ENCODE measurements at places on chromosomes 1 and 21.
A peak's percentile ranks its signal among the peaks of the same experiment; 100 is the strongest.

DNA sequence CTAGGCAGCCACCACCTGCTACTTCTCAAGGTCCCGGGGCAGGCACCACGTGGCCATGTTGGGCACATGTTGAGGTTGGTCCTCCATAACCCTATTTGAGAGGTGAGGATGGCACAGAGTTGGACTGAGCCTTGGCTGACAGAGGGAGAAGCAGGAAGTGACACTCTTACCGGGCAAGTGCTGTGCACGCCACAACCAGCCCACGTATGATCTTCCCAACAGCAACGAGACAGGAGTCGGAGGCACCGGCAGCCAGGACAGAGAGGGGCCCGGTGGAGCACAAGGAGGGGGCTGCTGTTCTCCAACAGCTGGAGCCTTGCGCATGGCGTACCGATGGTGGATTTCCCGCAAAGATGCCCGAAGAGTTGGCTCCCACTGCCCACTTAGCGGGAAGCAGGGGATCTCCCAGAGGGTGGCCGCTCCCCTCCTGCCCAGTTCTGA, 3.4 kb downstream of the CLEC20A start:
- DNase-seq = no peak

GRCh38 chr21:17979763-17980162, 160.6 kb upstream of the C21orf91 start:
- no peak for DNase-seq

DNA sequence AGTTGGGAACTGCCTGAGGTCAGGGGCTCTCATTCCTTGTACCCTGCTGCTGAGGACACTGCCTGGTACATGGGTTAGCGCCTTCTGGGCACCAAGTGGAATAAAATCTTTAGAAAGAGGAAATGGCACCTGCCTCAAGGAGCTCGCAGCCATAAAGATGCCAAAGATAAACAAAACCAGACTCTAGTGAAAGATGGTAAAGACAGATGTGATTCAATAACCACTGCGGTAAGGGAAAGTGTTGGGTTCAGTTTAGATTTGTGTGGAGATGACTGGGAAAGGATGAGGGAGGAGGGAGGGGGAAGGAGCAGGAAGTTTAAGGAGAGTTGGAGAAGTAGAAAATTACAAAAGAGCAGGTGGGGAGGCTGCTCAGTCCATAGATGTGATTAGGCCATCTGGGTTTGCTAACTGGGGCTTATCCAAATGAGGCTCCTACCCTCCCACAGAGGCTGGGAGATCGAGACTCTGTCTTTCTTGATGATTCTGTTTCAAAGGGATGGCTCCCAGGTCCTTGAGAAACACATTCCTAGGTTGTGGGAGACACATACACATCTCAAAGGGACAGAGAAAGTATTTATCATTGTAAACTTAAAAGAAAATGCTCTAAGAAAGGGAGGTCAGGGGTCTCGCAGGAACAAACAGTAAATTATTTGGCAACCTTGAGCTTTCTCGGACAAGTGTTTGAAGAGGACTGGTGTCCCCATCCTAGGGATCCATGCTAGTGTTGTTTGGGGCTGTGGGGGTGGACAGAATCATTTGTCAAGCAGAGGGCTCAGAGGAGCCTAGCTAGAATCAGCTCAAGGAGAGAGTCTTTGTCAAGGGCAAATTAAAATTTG, 65.7 kb upstream of the MORC3 start:
- no peak for DNase-seq

DNA sequence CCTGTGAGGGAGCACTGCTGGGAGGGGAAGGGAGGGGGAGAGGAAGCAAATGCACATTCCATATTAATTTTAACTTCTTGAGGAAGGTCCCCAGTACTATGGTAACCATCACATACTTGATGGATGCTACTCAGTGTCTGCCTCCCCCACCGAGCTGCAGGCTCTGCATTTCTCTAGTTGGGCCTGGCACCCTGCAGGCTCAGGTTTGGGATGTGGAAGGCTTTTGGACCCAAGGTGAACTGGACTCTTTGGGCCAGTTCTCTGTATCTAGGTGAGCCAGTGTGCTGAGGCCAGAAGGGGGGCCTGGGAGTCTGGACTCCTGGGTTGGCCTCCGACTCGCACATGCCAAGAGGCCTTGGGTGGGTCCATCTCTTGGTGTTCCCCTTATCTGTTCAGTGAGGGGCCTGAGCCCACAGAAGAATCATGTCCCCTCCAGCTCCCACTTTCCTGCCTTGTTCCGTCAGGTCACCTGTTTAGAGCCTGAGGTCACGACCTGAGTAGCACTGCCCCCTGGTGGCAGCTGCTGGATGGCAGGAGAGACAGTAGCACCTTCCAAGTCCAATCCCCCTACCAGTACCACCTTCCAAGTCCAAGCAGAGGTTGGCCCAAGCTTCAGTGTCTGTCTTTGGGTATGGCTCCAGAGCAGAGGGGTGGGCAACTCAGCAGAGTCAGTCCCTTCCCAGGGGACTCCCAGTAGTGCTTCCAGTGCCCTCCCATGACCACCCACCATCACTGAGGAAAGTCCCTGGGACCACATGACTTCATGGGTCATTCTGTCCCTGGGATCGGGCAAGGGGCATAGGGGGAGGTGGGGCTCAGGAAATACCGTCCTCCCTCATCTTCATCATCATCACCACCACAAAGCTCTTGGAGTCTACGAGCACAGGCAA, 241.8 kb downstream of the TRABD2B start:
- DNase-seq = peak; percentile 66

DNA sequence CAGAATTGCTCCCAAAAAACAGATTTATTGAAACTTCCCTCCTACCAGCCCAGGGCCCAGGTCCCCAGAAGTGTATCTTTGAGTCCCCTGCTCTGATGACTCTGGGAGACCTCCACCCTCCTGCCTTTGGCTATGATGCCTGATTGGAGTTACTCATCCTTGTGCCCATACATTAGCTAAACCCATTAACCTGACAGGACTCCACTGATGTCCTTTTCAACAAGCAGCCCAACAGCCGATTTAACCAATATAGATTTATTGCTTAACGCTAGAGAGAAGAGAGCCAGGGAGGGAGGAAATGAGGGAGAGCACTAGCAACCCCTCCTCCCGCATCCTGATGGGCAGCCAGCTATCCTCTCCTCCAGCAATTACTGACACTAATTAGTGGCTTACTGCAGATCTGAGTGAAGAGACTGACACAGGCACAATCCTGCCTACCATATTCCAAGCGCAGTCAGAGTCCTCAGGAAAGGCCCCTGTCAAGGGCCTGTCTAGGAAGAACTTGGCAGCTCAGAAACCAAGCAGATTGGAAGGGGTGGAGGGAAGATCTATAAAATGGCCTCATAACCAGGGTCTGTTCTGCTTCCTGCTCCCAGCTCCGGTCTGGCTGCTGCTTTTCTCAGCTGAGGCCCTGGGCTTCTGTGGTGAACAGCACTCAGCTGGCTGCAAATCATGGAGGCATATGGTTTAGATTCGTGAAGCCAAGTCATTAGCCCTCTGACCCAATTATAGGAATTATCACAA, 484.5 kb upstream of the DAB1 start:
- no peak for DNase-seq

DNA sequence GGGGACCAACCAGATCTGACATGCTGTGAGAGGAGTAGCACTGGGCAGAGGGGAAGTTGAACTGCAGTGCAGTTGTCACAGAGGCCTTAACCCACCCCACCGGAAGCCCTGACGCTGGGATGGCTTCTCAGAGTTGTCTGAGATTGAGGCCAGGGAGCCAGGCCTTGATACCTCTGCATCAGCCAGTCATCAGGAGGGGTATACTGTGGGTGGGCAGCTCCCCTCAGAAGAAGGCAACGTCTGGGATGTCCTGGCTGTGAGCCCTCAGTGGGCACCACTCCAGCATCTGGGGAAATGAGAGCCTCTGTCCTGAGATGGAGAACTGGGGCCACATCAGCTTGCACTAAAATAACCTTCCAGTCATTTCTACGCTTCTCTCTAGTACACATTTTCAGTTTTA, 47.9 kb upstream of the BCAR3 start:
- DNase-seq = no peak

DNA sequence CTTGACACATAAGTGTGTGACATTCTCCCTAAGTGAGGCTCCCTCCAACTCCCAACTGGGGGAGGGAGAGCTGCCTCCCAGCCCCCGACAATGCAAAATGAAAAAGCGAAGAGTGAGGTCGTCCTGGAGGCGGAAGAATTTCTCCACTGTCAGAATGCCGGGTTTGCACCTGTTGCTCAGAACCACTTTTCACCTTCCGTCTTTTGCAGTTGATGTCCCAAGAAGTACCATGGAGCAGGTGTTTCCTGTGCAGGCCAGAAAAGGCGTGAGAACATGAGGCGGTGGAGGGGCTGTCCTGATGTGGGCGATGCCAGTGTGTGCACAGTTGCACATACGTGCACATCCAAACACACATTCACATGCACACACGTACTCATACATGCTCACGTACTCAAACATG, 158.6 kb upstream of the AJAP1 start:
- no peak for DNase-seq

GRCh38 chr1:21539933-21540332, 30.7 kb downstream of the ALPL start:
- no peak for DNase-seq

- no peak for DNase-seq
Observed at GRCh38 chr1:168617974-168618750, 41.8 kb downstream of the XCL1 start.

GRCh38 chr1:238088560-238089290, 198.0 kb upstream of the ZP4 start:
- DNase-seq = no peak

DNA sequence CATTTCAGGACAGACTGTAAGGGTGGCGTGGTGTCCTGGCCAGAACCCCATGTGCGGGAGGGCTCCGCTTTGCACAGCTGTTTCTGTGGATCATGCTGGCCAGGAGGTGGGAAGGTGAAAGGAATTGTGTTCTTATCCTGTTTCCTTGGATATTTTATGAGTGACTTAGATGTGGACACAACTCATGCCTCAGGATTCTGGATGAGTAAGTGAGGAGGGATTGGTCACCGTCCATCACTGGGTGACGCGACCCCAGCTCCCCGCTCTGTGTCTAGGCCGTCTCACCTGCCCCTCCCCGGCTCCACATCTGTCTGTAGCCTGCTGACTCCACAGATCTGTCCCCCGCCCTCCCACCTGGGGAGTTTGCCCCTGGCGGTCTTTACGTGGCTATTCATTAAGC, 48.8 kb downstream of the PIK3CD start:
- DNase-seq = no peak

GRCh38 chr1:153537376-153537730, 1.6 kb upstream of the S100A6 start:
- DNase-seq = no peak

GRCh38 chr1:92882819-92883218, 51.0 kb downstream of the RPL5 start:
- DNase-seq = no peak

DNA sequence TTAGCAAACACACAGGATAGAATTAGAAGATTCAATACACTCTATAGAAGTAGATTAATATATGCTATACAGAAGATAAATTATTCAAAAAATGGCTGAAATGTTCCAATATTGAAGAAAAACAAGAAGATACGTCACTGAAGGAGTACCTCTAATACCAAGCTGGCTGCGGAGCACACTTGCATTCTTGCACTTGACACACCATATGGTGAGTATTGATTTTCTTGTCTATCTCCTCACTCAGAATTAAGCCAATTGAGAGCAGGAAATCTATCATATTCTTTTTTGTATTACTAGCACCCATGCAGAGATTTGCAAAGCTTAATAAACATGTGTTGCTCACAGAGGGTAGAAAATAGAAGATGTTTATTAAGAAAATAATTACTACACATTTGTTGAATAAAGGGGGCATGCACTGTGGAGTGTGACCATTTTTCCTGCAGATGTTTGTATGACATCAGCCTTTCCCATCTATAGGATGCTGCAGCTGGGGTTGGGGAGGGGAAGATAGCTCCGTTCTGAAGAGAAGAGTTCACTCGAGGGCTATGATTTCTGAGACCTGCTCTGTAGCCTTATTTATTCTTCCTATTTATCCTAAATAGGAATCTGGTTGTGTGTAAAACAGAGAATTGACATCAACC, 318.1 kb downstream of the HHIPL2 start:
- no peak for DNase-seq

GRCh38 chr1:53174971-53175913, 21.4 kb upstream of the CPT2 start:
- no peak for DNase-seq

- no peak for DNase-seq
Observed at GRCh38 chr21:45420061-45421041, 15.4 kb downstream of the COL18A1 start.

Measured in stimulated activated CD4-positive, alpha-beta T cell treated with anti-CD3 and anti-CD28 coated beads, Interleukin-4, amount 100 ng/mL, for 48 hours (primary cell).